ENCODE measurements at places on chromosomes 12 and 14. TPM values are rescaled to one million over a fixed set of nuclear protein-coding genes. Genes with fewer than 3 reads are reported as not detected.

The RIN3 gene
- total RNA-seq: 6.1 TPM

The LMNTD1 gene
- total RNA-seq: not detected

The ARHGEF25 gene
- 9.6 TPM for total RNA-seq

The KRT82 gene
- total RNA-seq: not detected

The NRXN3 gene
- total RNA-seq: 0.34 TPM

The BRI3BP gene
- total RNA-seq: 2.0 TPM

The ABCD4 gene
- 24.9 TPM for total RNA-seq

The RNASE2 gene
- not detected for total RNA-seq

The CDKN3 gene
- total RNA-seq: 17.5 TPM

The SLC39A5 gene
- not detected for total RNA-seq

The GCH1 gene
- total RNA-seq: 0.64 TPM

The SERPINA6 gene
- total RNA-seq: 3.5 TPM

The MYH6 gene
- not detected for total RNA-seq

The SERPINA4 gene
- not detected for total RNA-seq

The TAS2R43 gene
- total RNA-seq: not detected

The PTPN6 gene
- total RNA-seq: not detected

The RPL10L gene
- total RNA-seq: not detected

The FAR2 gene
- total RNA-seq: 5.6 TPM

The GALNT8 gene
- not detected for total RNA-seq

The MYF5 gene
- total RNA-seq: not detected

The MGP gene
- total RNA-seq: 5,324 TPM
